Panc1 (cell line): ENCODE measurements at places on chromosomes 3 and 15.

- no peak overlapping the region for H3K4me3 ChIP-seq
- H3K4me1 ChIP-seq = no peaks in the 10 kb centered on the region
- H3K27me3 ChIP-seq = peaks cover 22% of the 10 kb centered on the region
- DNase-seq = no peak
Observed at GRCh38 chr15:80788536-80788935, 9.4 kb downstream of the CEMIP start.

DNA sequence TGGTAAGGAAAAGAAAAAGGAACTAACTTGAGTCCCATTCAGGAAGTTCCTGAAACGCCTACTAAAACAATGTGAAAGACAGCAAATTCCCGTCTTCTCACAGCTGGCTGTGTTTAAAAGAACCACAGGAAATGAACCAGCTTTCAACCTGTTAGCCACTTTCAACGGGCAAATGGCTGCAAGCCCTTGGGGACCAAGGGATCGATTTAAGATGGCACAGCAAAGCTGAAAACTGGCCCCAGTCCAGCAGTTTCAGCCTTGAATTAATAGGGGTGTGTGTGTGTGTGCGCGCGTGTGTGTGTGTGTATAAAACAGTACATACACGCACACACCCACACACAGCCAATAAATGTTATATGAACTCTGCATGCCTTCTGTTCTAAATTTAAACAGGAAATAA is 168.7 kb upstream of the TMCO5A start:
- DNase-seq = no peak
- no peaks in the 10 kb centered on the region for H3K27me3 ChIP-seq
- no peak overlapping the region for H3K27ac ChIP-seq
- no peaks in the 10 kb centered on the region for H3K4me1 ChIP-seq
- no peaks in the 10 kb centered on the region for H3K36me3 ChIP-seq

GRCh38 chr3:144272680-144273079 is 301.1 kb downstream of the DIPK2A start:
- H3K4me3 ChIP-seq = no peak overlapping the region
- H3K27me3 ChIP-seq = no peaks in the 10 kb centered on the region
- no peaks in the 10 kb centered on the region for H3K36me3 ChIP-seq
- H3K4me1 ChIP-seq = no peaks in the 10 kb centered on the region

DNA sequence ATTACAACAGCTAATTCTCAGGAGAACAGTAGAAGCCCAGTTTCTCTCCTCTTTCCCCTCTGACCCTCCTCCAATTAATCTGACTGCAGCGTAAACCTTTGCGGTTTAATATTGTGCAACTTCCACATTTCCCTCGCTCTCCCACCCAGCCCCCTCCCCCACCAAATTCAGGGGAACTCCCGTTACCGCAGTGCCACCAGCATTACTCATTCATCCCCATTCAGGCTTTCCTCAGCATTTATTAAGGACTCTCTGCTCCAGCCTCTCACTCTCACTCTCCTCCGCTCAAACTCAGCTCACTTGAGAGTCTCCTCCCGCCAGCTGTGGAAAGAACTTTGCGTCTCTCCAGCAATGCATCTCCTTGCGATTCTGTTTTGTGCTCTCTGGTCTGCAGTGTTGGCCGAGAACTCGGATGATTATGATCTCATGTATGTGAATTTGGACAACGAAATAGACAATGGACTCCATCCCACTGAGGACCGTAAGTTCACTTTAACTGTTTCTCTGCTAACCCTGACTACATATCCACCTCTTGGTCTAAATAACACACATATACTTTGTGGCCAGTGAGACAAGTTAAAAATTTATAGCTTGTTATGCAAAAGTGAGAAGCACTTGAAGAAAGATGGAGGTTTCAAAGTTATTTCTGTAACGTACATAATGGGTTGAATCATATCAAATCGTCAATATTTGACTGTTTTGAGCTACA is at the start of gene PTX3:
Gene PTX3, plus strand, starts transcription at position 268 of the 709 bp plus-strand sequence. Its CDS starts 84 bp downstream, at position 352.
- H3K27ac ChIP-seq = no peak within 1 kb of the TSS
- no peak for DNase-seq
- H3K27me3 ChIP-seq = peaks cover 18% of the 10 kb centered on the region
- peaks cover 6% of the 10 kb centered on the region for H3K4me1 ChIP-seq

- no peaks in the 10 kb centered on the region for H3K36me3 ChIP-seq
- H3K27ac ChIP-seq = no peak overlapping the region
- H3K4me1 ChIP-seq = peaks cover 12% of the 10 kb centered on the region; the same call in 1 of the 2 replicates
Observed at GRCh38 chr3:186417791-186418190, 55.8 kb upstream of the DGKG start.

GRCh38 chr15:31357148-31357547 is 30.5 kb downstream of the KLF13 start:
- H3K27me3 ChIP-seq = no peaks in the 10 kb centered on the region
- H3K4me1 ChIP-seq = peaks cover 23% of the 10 kb centered on the region
- H3K4me3 ChIP-seq = no peak overlapping the region
- DNase-seq = no peak

DNA sequence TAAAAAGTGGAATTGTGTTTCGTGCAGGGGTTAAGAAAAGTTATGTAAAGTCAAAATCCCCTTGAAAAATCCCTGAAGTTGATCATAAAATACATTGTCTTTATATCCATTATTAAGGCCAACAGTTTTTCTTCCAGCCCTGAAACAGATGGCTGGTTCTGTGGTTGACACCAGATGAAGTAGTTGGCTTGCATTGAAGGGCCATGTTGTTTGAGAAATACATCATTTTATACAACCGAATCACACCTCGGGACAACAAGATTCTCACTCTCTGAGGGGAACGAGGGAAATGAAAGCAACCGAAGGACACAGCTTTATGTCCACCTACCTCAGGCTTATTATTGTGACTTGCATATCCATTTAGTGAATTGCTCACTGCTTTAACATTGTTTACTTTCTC is 126.0 kb upstream of the MITF start:
- no peaks in the 10 kb centered on the region for H3K4me1 ChIP-seq
- H3K27ac ChIP-seq = no peak overlapping the region
- DNase-seq = no peak
- H3K27me3 ChIP-seq = no peaks in the 10 kb centered on the region
- no peak overlapping the region for H3K4me3 ChIP-seq

- DNase-seq = no peak
- no peaks in the 10 kb centered on the region for H3K36me3 ChIP-seq
- H3K27me3 ChIP-seq = no peaks in the 10 kb centered on the region
- no peaks in the 10 kb centered on the region for H3K4me1 ChIP-seq
- H3K4me3 ChIP-seq = no peak overlapping the region
Observed at GRCh38 chr3:131704098-131704497, 201.3 kb upstream of the MRPL3 start.

DNA sequence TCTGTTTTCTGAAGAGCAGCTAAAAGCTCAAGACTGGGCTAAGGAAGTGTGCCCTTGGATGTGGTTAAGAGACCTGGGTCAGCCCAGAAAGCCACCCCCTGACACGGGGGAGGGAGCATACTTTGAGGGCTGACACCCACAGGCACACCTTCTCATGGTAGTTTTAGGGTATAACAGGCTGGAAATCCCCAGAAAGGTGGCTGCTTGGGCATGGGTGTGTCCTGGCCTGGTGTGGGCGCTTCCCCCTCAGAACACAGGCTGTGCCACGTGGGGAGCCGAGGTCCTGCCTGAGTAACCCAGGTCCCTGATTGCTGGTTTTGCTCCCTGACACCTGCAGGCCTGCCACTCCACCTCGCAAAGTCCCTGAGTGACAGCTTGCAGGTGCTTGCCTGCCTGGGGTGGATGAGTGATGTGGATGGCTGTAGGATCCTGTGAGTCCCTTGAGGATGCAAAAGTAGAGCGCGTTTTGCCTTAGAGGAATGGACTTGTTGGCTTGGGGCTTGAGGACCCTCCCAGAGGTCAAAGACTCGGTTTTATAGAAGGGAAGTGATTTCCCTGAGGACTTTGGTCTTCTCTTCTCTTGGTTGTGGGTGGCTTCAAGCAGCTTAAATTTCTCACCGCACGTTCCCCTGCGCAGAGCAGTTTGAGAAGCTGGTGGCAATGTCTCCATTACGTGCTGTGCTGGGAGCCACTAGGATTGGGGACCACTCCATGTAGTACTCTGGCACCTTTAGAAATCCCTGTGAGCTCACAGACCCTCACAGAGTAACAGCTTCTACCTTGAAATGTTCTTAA is 94.4 kb downstream of the DNASE1L3 start:
- peak overlapping the region; percentile 29; the same call in 1 of the 2 replicates for H3K27ac ChIP-seq
- H3K4me1 ChIP-seq = peaks cover 7% of the 10 kb centered on the region; the same call in 1 of the 2 replicates
- DNase-seq = no peak
- H3K4me3 ChIP-seq = no peak overlapping the region
- no peaks in the 10 kb centered on the region for H3K27me3 ChIP-seq
- H3K36me3 ChIP-seq = peaks cover 21% of the 10 kb centered on the region

DNA sequence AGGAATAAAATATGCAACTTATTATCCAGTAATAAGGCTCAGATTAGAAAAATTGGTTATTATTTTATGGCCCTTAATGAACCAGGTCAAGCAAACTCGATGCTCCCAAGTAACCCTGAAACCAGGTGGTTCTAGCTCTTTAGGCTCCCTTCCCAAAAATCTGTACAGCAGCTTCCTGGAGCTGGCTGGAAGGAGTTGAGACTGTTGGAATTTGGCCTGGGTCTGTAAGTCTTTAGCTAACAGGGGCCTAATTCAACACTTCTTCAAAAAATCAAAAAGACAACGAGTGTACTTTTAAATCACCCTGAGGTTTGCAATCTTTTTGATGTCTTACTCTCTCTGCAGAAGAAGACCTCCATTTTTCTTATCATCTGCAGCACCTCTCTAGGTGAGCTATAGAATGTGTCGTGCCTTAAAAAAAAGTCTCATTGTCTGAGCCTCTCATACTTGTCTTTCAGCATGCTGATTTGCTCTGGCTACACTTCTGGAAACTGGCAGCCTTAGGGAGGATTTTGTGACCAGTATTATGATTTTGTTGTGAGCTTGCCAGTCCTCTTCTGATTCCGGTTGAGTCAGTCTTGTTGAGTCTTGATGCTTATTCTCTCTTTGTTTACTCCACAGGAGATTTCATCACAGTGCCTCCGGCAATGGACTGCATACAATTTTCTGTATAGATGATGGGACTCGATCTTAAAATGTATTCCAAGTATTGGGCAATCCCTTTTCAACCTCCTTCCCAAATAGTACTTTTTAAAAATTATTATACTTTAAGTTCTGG is 235.0 kb upstream of the KBTBD8 start:
- H3K4me3 ChIP-seq = no peak overlapping the region
- no peak for DNase-seq

DNA sequence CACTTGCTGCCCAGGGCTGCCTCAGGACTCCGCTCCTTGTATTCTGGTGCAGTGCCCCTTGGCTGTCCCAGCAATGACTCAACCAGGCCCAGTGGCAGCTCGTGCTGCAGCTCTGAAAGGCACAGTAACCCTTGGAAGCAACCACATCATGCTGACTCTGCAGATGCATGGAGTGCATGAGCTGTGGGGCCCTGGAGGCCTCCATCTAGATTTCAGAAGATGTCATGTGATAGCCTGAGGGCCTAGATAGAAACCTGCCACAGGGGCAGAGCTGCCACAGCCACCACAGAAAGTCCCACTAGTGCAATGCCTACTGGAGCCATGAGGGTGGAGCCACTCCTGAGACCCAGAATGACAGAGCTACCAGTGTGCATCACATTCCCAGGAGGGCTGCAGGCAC is 117.1 kb upstream of the SMAD3 start:
- no peaks in the 10 kb centered on the region for H3K36me3 ChIP-seq
- no peak overlapping the region for H3K4me3 ChIP-seq
- no peaks in the 10 kb centered on the region for H3K27me3 ChIP-seq
- H3K27ac ChIP-seq = peak overlapping the region; percentile 100
- peaks cover 47% of the 10 kb centered on the region for H3K4me1 ChIP-seq
